ENCODE measurements at places on chromosomes 1 and 21.

DNA sequence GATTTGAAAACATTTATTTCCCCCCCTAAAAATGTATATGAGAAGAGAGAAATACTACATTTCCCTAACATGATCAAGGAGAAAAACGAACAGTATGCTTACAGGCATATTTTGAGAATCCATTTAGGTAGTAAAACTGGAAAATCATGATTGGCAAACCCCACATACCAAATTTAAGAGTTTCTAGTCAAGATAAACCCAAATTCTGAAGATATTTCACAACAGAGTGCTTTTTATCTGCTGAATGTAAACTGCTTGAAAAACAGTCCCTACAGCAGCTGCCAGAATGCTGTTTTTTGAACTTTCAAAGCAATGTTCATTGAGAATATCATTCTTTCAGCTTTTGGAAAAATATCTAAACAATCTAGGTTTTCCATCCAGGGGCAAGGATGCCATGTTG is 31.0 kb downstream of the ASH1L start:
- no peak for DNase-seq

DNA sequence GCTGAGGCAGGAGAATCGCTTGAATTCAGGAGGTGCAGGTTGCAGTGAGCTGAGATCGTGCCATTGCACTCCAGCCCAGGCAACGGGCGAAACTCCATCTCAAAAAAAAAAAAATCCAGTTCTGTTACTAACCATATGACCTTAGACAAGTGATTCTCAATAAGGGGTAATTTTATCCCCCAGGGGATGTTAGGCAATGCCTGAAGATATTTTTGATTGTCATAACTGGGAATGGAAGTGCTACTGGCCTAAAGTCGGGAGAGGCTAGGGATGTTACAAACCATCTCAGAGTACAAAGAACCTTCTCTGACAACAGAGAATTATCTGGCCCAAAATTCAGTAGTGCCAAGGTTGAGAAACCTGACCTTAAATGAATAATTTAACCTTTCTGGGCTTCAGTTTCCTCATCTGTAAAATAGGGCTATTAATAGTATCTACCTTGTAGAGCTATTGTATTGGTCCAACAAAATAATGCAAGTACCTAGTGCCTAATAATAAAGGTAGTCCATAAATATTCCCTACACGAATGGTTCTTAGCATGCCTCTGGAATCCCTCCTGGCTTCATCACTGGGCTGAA is 5.8 kb upstream of the LMNA start:
- no peak for DNase-seq

DNA sequence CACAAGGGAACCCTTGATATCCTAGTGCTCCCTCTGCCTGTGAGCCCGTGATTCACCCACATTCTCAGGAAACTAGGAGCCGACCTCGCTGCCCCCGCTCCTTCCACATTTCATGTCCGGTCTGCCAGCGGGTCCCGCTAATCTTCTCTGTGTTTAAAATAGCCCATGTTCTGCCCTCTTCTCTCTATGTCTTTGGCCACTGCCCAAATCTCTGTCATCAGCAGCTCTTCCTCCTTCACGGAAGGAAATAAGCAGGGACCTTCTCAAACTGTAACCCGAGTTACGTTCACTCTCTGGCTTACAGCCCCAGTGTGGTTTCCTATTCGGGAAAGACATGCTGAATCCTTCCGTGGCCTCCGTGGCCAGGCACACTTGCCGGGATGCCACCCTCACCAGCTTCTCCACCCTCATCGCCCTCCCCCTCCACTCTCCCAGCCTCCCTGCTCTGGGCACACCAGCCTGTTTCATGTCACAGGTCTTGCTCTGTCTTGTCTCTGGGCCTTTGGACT is 21.1 kb upstream of the UBXN10 start:
- no peak for DNase-seq

DNA sequence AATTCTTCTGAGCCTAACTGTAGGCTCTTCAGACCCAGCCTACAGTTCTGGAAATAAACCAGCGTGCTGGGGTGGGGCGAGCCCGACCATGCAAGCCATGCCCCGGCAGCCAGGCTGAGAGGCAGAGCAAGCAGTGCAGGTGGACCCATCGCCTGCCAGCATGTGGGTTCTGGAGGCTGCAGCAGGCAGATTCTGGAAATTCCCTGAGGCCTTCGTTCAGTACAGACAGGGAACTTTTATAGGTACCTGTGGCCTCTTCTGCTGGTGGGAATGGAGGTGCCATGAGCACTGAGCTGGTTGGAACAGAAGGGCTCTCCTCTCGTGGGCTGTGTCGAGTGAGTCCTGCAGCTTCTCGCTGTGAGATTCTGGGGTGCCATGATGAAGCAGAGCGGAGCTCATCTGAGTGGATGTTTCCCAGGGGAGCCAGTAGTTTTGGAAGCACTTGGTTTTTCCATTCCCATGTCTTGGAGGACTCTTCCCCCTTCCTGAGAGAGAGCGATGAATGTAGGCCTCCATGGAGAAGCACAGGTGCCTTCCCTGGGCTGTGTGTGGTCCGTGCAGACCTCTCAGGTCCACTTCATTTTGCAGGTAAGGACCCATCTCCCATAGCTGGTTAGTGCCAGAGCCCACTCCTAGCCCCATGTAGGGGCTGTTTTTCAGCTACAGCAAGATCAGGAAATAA is 94.1 kb downstream of the PCBP3 start:
- DNase-seq = no peak

DNA sequence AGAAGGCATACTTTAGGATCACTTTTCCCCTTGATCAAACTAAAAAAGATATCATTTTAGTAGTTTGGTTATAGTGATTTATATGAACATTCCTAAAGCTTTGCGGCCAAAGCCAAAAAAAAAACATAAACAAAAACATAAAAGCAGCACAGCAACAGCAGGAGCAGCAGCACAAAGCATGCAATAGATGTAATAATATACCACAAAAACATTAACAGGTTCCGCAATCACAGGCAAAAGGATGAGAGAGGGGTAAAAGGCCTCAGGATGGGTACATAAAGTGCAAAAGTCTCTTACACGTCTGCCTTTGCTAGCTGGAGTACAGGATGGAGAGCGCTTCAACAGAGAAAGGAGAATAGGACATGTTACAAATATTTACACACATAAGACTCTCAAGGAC is 119.0 kb downstream of the COQ8A start:
- no peak for DNase-seq

DNA sequence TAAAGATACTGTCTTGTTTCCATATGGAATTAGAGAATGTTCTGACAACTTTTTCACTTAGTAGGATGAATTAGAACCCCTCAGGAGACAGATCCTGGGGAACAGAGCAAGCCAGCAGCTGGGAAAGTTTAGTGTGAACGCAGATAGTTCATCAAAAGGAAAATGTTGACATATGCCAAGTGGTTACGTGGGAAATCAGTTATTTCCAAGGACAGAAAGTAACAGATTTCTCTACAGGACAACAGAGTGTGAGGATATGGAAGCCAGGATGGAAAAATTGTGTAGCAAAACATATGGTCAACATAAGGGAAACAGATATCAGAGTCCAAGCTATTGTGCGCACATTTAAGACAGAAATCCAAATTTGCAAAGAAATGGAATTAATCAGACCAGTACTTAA is 419.5 kb downstream of the LRRIQ3 start:
- no peak for DNase-seq

DNA sequence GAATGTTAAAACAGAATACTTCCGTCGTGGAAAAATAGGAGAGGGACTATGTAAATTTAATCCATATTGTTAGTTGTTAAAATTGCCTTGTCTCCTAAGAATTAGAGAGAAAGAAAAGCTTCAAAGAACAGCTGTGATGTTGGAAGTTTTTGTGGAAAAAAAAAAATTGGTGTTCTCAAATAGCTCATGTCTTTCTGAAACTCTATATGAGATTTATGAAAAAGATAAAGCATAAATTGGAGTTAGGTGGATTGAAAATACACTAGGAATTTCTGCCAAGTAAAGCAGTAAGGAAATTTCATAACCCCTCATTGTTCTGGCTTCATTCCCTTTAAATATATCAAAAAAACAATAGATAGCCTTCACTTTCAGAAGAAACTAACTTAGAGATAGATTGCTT is 274.0 kb upstream of the ADAMTS5 start:
- DNase-seq = no peak

GRCh38 chr1:12616709-12617373 is 1.2 kb downstream of the DHRS3 start:
- DNase-seq = no peak

- DNase-seq = no peak
These were observed 7.7 kb downstream of the POMGNT1 start for GRCh38 chr1:46190539-46190938.

- no peak for DNase-seq
These were observed 100.0 kb downstream of the CRYAA start for GRCh38 chr21:43268804-43269186.

GRCh38 chr1:63773496-63773814 is 362 bp upstream of the ROR1 start:
- no peak for DNase-seq

DNA sequence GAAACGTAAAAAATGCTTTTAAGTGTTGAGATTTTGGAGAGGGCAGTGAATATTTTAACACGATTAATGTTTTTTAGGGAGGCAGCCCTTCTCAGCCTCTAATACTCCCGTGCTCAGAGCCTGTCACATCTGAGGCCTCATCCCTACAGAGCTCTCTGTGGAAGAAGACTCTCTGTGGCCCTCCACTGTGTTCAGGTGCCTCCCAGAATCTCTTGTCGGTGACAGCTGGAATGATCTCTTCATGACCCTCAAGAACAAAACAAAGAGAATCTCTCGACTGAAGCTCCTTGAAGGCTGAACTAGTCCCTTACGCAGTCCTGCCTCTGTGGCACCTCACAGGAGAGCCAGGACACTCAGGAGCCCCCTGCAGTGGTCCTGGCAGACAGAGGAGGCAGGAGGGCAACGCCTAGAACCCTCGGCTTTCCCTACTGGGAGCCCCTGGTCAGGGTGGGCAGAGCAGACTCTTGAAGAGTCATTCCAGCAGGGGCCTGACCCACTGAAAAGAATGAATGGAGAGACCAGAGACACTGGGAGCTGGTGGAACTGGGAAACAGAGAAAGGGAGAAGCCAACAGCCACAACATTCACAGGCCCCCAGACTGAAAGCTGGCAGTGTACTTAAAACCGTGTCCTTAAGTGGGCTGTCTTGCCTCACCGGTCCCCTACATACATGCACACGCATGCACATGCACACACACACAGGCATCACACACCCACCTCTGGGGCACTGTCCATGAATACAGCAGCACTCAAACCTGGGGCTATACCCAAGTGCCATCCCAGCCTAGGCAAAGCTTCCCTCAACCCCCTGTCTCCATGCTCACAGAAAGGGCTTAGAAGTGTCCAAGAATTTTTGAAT is 67.5 kb upstream of the ANGPTL1 start:
- no peak for DNase-seq

DNA sequence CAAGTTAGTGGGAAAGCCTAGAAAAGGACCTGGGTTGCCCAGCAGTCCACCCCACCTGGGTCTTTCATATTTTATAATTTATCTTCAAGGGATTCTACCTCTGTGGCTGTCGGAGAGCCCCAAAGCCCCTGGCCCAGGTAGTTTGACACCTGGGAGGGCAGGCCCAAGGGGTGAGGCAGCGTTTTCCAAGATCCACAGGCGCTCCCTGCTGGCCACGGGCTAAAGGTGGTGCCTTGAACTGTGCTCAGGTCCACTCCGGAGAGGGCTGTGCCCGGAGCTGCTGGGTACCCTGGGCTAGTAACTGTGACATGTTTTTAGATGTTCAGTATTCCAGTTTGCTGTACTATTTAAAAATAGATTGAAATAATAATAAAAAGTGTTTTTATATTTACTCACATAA is 37.2 kb upstream of the CRNN start:
- DNase-seq = no peak

GRCh38 chr1:208533746-208534598 is 289.8 kb upstream of the PLXNA2 start:
- no peak for DNase-seq

- peak; percentile 31 for DNase-seq
These were observed 65.8 kb downstream of the AK5 start for GRCh38 chr1:77347646-77348045.

GRCh38 chr21:32413697-32414578 is 1.4 kb downstream of the EVA1C start:
- no peak for DNase-seq

- DNase-seq = no peak
These were observed 24.9 kb downstream of the ZC3H11B start for GRCh38 chr1:219587801-219588561.

DNA sequence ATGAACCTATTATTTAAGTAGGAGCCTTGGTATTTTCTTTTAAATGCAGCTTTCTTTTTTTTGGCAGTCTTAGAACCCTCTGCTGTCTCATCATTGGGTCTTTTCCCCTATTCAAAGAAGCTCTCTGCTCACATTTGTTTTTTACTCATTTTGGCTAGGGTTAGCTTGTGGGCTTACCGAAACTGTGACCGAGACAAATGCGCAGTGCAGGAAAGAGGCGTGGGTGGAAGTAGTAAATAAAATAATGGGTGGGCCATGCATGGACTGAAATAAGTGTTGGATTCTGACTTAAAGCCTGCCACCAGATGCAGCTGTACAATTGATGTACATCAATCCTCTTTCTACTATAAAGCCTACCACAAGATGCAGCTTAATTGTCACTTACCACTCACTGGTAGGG is 14.7 kb downstream of the XPR1 start:
- no peak for DNase-seq

- DNase-seq = no peak
These were observed 17.3 kb downstream of the CSTB start for GRCh38 chr21:43758811-43759210.

GRCh38 chr1:153431427-153431826 is 15.1 kb downstream of the S100A7A start:
- no peak for DNase-seq

DNA sequence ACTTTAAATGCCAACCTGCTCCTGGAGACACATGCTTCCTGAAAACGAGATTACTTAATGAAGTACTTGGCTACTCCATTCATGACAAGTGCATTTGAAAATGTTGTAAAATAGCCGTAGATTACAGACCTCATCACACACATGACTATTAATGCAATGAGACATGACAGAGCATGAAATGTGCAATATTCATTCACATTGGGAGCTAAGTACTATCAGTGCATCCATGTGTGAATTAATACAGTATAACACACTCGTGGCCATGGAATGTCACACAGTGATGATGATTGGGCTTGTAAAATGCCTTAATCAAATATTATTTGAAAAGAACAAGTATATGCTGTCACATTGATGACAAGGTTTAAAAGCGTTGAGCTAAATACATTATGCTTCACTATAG is 407.0 kb downstream of the AMY1C start:
- DNase-seq = no peak

GRCh38 chr1:66489151-66489550 is 44.8 kb upstream of the SGIP1 start:
- no peak for DNase-seq

GRCh38 chr1:226372885-226373284 is 35.0 kb downstream of the PARP1 start:
- no peak for DNase-seq

- DNase-seq = no peak
These were observed 76.2 kb downstream of the DISC1 start for GRCh38 chr1:231702804-231703203.

DNA sequence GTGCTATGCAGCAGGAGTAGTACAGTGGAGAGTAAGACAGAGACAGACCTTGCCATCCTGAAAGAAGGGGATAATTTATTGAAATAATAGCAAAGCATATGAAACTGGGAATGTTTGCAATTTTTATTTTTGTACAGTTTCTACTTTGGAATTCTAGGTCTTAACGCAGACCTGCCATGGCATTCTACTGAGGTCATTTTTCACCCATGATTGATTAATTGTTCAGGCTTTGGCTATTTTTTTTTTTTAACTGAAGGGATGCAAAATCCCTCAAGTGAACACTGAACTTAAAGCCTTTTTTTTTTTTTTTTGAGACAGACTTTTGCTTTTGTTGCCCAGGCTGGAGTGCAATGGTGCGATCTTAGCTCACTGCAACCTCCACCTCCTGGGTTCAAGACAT is 27.1 kb downstream of the MTF2 start:
- DNase-seq = no peak
